NB4 (cell line): ENCODE measurements at places on chromosomes 7 and 10.
A peak's percentile ranks its signal among the peaks of the same experiment; 100 is the strongest.

DNA sequence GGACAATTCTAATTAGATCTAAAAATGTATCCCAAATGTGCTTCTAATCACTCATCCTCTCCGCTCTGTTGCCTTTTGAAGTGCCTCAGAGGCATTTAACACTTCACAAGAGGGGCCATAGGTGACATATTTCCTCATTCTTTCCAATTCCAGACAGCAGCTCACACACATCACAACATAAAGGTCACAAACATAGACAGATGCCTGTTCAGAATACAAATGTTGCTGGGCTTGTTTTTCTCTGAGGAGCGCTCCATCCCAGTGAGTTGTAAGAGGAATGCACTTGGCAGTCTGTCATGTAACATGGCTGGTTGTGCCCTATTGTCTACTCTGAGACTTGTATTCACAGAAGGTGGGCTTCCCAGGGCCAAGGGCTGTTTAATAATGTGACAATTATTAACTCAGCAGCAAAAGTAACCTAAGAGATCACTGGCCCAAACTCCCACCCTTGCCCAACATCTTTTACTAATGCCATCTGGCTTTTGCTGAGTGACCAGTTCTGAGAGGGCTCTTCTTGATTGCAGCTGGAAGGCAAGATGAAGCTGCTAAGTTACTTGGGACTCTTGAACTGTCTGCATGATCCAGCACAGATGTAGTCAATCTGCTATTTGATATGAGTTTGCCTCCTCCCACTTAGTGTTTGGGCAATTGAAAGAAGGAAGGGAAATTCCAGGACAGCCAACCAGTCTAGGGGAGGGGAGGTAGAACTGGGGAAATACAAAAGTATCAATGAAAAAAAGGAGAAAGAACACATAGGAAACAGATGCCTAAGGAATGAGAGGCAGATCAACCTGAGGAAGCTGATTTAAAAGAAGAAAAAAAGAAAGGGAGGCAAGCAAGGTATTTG lies 13.6 kb downstream of the PON2 start:
- no peak for DNase-seq

GRCh38 chr10:31581741-31582323 lies 262.8 kb downstream of the ZEB1 start:
- peak; percentile 59 for DNase-seq

DNA sequence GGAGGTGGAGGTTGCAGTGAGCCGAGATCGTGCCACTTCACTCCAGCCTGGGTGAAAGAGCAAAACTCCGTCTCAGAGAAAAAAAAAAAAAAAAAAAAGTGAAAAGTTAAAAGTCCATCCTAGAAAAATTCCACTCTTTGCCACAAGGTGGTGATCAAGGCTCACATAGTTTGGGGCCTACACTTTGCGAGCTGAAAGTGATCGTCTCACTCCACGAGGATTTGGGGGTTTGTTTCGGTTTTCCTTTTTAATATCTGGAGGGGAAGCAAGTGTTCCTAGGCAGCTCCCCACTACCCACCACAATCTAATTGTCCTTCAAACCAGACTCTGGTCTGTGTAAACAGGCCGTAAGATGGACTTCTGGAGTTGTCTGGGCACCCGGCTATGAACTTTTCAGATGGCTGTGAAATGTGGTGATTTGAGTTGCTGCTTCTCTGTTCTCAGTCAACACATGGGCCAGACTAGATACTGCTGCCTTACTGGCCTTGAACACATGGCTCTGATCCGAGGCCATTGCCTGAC lies 27.1 kb downstream of the PRLHR start:
- DNase-seq, result peak; percentile 63

DNA sequence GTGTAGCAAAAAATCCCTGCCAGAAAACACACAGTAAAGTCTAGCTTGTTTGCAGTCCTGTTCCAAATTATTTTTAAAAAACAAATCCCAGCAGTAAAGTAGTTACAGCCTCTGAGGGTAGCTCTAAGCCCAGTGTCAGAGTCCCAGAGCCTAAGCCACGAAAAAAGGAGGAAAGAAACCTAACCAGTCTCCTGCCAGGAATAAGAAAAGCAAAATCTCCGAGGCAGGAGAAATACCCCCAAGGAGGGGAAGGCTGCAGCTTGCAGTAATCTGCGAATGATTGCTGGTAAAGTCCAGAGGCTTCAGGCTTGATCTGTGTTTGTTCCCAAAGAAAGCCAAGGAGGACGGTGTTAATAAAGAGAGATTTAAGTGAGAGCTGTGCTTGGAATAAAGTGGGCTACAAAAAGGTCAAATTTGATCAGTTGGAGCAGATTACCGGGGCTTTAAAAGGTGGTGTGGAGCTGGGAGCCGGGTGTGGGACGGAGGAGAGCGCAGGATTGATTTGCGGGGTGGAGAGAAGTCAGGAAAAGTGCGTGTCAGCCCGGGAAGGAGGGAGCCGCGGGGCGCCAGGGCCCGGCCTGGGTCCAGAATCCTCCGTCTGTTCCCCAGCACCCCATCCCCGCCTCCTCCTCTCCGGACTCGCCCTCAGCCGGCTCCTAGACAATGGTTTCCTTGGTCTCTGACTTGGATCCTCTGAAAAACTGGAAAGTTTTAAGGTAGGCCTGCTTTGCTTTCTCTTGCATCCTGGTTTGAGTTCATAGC lies 219.4 kb upstream of the CELF2 start:
- no peak for DNase-seq

DNA sequence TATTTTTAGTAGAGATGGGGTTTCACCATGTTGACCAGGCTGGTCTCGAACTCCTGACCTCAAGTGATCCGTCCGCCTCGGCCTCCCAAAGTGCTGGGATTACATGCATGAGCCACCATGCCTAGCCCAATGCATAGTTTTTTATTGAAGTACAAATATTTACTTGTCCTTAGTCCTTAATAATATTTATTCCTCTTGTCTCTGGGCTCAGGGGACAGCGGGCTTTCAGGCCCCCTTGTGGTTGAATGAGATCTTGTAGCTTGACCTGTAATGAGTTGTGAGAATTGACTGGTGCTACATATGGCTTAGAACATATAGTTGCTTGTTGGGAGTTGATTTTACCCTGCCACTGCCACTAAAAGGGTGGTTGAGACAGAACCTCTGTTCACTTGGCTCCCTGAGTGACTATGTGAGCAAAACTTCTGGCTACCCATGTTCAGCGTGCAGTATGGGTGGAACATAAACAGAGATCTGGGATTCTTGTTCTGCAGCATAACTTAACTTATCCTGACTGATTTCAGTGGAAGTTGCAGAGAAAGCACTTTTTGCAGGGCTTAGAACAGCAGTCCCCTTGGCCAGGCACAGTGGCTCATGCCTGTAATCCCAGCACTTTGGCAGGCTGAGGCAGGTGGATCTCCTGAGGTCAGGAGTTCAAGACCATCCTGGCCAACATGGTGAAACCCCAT lies 14.9 kb downstream of the CCL26 start:
- peak; percentile 72 for DNase-seq
